ENCODE measurements at places on chromosomes 4 and X. TPM values are rescaled to one million over a fixed set of nuclear protein-coding genes. Genes with fewer than 3 reads are reported as not detected.
A peak's percentile ranks its signal among the peaks of the same experiment; 100 is the strongest.

DNA sequence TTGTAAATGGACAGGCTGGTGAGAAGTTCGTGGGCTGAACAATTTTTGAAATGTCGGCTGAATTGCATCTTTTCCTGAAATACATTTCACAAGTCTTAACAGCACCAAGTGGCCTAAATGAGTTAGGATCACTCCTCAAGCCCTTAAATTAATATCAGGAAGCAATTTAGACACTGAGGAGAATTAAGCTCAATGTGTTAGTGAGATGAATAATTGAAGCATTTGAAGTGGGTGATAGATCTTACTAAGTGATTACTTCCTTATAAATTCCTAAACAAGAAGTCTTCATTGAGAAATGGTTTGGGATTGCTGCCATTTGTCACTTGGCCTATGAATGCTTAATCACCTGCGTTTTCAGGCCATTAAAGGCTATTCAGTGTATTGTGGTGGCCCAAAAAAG is 116.8 kb downstream of the NAA11 start:
- no peak for DNase-seq

DNA sequence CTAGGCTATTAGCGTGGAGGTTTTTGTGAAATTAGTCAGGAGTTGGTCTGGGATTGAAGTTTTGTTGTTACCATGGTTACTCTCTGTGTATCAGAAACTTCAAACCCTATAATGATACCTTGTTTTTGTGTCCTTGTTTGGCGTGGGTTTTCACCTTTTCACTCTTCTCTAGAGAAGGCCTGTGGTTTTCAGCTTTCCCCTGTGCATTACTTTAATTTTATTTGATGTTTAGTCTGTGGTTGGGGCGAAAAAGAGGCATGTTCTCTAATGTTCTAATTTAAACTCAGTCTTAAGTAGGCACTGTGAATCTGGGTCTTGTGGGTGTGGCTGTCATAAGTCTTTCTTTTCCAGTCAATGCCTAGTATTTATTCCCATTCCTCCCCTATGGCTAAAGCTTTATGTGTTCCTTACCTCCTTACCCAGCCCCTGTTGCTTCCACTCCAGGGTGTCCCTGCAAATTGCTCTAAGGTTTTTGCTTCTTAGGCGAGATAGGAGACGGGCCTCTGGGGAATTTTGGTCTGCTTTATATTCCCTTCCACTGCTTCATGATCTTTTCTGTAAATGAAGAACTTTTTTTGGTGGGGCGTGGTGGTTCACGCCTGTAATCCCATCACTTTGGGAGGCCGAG is 326.3 kb upstream of the ZCCHC13 start:
- no peak for DNase-seq

DNA sequence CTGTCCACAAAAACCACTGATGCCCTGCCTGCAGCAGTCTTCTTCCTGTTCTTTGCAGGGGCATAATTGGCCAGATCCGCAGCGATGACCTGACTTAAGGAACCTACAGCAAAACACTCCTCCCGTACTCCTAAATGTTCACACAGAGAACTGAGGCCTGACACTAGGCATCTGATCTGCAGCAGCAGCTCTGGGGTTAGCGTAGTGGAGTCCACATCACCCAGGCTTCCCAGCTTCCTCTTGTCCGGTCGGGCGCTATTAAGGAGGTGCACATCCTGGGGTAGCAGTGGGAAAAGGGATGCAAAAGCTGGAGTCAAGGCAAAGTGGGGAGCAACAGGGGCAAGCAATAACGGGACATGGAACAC is 758 bp downstream of the SCFD2 start:
- DNase-seq, result peak; percentile 23

DNA sequence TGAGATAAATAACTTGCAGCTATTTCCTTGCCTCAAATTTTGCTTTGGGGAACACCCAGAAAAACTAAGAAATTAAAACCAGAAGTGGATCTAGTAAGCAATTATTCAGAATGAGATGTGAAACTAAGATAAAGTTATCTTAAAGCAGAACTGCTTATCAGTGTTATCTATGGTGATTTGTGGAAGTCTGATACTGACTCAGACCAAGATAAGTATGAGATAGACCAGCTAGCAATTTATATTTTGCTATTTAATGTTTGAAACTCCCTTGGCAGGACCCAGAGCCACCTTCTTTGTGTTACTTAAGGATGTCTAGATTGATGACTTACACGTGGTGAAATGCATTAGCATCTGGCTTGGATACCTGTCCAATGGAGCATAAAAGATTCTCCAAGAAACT is 368.1 kb downstream of the EPHA5 start:
- peak; percentile 68 for DNase-seq

UTP14A gene
- 9.6 TPM for total RNA-seq

DNA sequence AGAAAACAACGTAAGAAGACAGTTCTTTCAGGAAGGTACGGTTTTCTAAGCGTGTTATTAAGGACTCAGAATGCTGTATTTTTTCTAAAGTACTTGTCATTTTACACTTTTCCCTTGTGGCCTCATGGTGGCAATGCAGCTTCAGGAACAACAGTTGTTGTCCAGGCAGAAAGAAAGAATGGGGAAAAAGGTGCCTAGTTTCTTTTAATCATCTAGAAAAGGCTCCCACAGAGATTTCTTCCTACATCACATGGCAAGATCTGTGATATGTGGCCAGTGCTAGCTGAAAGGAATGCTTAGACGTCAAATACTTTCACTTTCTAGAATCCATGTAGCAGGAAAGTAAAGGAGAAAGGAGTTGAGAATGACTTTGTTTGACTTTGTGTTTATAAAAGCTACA is 49.0 kb upstream of the TRAM1L1 start:
- peak; percentile 92 for DNase-seq

DNA sequence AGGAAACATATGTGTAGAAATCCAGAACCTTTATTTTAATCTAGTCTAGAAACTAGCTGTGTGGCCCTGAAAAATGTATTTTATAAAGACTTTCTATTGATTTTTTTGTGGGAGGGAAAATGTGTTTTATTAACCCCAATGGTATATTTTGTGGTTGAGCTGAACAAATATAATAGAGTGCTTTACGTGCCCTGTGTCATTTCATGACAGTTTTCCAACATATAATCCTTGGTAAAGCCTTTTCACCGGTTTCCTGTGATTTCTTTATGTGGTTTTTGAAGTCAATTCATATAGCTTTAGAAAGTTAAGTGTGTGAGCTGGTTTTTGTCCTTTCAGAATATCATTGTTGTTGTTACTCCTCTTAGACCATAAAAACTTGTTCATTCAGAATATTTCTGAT is 375.7 kb downstream of the ADGRL3 start:
- DNase-seq, result no peak

FAM241A gene
- 6.3 TPM for total RNA-seq

DNA sequence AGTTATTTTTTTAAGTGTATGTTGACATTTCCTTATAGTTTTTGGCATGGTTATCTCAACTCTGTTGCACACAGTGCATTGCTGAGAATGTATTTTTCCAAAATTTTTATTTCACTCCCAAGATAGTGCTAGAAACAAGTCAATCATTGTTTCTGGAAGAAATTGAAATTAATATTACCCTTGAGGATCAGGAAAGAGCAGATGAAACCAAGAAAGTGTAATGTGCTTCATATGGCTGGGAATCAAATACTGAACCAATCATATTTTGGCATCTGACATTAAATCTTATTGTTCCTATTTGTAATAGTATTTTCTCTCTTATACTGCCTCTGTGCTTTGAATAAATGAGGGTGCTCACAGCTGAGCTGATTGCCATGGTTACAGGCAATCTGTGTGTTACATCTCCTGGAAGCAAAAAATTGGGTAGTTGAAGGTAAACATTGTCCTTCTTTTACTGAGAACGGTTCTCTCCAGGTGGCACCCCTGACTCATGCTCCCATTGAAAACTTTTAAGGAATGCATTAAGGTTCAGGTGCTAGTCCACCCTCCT is 358.2 kb upstream of the NR3C2 start:
- DNase-seq, result no peak

DNA sequence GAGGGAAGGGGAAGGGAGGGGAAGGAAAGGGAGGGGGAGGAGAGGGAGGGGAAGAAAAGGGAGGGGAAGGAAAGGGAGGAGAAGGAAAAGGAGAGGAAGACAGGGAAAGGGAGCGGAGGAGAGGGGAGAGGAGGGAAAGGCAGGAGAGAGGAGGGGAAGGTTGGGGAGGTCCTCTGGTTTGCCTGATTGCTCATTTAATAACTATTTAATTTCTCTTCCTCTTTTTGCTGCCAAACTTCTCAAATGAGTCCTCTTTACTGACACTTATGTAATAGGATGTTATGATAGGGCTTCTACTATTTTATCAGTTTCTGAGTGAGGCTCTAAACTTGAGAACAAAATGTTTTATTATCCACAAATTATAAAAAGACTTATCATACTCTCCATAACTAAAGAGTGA is 35.4 kb upstream of the PPA2 start:
- no peak for DNase-seq

GRCh38 chr4:101019941-101020401 is 327.4 kb downstream of the PPP3CA start:
- DNase-seq, result no peak

CTAG1A gene
- not detected for total RNA-seq

DNA sequence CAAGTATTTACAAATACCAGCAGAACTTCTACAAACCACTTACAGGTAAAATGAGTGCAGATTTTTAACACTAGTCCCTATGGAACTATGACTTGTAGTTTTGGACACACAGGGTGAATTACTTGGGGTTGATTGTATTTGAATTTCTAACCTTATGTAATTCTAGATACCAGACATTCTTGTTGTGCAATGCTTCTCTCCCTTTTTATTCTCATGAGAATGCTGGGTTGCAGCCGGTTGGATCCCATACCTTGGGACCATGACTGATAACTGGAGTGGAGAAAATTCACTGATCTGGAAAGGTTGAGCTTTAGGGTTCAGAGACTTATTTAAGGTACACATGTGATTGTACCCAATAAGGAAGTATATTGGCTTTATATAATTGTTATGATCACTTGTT is 8.8 kb downstream of the TET2 start:
- DNase-seq, result no peak

GRCh38 chr4:3263053-3263875 is 14.3 kb downstream of the MSANTD1 start:
- no peak for DNase-seq

SPATA4 gene
- total RNA-seq, result 0.72 TPM

GRCh38 chr4:25310066-25310802 is 2.3 kb upstream of the ZCCHC4 start:
- peak; percentile 34 for DNase-seq

GRCh38 chr4:16977081-16977480 is 78.6 kb upstream of the LDB2 start:
- no peak for DNase-seq

DNA sequence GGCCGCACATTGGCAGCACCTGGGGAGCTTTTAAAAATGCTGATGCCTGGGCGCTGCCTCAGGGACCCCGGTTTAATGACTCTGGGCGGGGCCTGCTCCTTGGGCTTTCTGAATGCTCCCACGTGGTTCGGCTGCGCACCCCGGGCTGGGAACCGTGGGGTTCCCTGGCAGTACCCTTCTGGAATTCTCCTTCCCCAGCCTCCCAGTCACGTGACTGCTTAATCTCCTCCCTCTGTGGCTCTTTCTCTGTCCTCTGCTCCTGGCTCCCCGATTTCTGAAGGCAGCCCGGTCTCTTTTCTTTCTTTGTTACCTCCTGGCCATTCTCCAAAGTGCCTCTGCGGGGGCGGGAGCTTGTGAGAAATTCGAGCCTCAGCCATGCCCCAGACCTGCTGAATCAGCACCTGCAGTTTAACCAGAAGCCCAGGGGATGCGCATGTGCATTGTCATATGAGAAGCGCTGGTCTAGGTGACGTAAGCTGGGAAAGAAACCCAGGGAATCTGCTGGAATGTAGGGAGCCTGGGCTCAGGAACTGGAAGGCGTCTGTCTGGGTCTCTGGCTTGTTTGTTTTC is 16.6 kb downstream of the CLCN4 start:
- DNase-seq, result peak; percentile 86

- DNase-seq, result no peak
Observed at GRCh38 chrX:114267142-114267541, 316.7 kb upstream of the HTR2C start.

GCNA gene
- 0.96 TPM for total RNA-seq

DNA sequence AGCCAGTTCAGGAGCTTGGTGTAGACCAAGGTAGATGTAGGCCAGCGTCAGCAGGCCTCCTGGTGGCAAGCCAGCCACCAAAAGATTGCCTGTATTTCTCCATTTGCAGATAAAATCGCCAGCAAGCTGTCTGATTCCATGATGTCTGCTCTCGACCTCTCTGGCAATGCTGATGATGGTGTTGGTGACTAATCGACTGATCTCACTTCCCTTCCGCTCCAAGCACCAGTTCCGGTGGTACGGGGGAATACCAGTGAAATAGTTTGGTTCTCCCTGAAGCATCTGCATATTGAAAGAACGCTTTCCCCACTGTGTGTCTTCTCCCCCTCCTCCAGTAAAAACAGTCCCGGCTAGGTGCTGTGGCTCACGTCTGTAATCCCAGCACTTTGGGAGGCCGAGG is 30.4 kb downstream of the GNL3L start:
- DNase-seq, result no peak

PPEF2 gene
- total RNA-seq, result 6.3 TPM

DNA sequence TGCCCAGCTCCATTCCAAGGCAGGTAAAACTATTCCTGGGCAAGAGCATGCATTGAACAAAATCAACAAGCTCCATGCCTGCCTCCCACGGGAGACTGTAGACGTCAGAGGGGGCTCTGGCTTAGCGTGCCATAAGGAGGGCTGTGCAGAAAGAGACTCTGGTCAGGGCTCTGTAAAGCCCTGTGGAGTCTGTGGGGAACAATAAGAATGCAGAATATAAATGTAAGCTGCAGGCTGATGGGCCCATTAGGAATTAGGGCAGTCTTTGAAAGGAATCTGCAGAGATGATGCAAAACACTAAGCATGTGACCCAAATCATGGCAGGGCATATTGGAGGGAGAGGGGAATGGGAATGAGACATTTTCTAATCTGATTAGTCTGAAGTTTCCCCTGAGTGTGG is 170.3 kb downstream of the EFHC2 start:
- DNase-seq, result no peak

DNA sequence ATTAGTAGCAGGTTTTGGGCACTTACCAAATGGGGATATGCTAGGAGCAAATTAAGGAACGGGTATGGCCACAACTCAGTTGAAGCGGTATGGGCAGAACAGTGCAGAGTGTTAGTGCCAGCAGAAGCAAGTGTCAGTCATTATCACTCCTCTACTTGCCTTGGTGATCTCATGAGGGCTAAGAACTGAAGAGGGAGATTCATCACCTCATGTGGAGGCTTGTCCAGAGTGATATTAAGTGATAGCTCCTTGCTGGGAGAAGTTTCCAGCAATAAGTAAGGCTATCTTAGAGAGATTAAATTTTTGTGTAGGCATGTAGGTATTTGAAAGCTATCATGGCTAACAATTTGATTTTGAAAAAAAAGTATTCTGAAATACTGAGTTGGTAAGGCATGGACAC is 615.4 kb upstream of the SMIM31 start:
- DNase-seq, result no peak

DNA sequence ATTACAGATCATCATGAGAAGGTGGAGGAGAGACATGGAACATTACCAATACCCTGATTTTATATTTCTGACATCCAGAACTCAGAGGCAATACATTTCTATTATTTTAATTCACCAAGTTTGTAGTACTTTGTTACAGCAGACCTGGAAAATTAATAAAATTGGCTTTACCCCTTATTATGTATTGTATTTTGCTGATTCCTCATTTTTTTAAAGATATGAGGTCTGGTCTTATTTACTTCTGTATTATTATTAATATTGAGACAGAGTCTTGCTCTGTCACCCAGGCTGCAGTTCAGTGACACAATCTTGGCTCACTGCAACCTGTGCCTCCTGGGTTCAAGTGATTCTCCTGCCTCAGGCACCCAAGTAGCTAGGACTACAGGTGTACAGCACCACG is 357.3 kb upstream of the TECRL start:
- DNase-seq, result no peak

GLRA3 gene
- 33.0 TPM for total RNA-seq

LAS1L gene
- total RNA-seq, result 22.9 TPM

- DNase-seq, result no peak
Observed at GRCh38 chr4:183107891-183108459, 8.9 kb downstream of the WWC2 start.

MAGEA9B gene
- total RNA-seq, result not detected

Data from umbilical cord (tissue), 2 donors.